ENCODE measurements at places on chromosomes 4 and X.

GRCh38 chr4:157020882-157021281 lies 49.3 kb upstream of the PDGFC start:
- no peak for DNase-seq

- no peak for DNase-seq
Observed at GRCh38 chrX:16319929-16320328, 152.6 kb downstream of the MAGEB17 start.

GRCh38 chr4:146521541-146522097 lies at the start of gene SLC10A7:
TSS of gene SLC10A7 (minus strand) at chr4:146521940. CDS start at chr4:146521717, 223 bp downstream.
- DNase-seq, result peak; percentile 67

- DNase-seq, result no peak
Observed at GRCh38 chrX:139642241-139642927, 65.6 kb downstream of the MCF2 start.

DNA sequence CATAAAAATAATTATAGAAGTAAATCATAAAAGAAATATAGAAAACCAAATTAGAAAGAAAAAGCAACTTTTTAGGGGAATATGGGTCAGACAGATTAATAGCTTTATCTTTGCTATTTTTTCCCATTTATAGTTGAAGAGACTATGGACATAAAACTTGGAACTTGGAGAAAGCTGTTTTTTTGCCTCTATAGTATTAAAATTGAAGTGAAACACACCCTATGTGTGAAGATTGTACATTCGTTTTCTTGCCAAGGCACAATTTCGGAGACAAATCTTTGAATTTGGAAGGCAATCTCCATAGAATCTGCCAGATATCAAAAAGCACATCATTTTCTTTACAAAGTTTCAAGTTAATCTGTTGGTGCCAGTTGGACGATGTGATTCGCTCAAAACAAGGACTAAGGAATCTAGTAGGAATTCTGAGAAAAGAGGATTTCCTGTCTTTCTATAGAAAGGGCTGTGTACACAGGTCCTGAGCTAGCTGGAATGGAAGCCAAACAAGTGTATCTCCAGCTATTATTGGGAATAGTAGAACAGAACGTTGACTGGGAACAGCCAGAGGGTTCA lies 156.3 kb downstream of the SLC7A11 start:
- DNase-seq, result no peak

GRCh38 chr4:6446130-6446482 lies 26.3 kb downstream of the PPP2R2C start:
- DNase-seq, result no peak

Measured in activated T-helper 1 cell treated with anti-CD3 and anti-CD28 coated beads, Interleukin-12 subunit alpha, Interleukin-12 subunit beta, Interleukin-2, Interleukin-4 antibody, amounts not matched to agents 30 ng/mL and 10 ng/mL and 1 ng/mL, durations not matched to agents 14 hours and 24 hours and 36 hours (primary cell).